GM04504 (cell line): ENCODE measurements at places on chromosomes 11 and 22.

DNA sequence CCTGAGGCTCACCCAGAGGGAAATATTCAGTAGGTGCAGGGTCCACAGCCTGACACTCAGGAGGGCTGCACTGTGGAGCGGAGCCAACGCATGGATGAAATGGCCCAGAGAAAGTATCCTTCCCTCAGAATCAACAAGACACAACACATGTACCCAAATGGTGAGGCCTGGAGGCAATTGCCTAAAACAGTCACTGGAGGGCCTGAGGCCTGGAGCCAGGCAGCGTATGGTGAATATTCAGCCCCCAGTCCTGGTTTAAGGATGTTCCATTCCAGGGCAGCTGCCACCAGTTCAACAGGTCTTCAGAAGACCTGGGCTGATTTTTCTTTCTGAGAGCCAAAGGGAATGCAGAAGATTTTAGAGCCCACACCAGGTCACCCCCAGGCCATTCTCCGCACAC lies 264.8 kb downstream of the INSC start:
- DNase-seq = no peak

- DNase-seq = no peak
Measured at GRCh38 chr11:76248210-76248609, 41.9 kb upstream of the WNT11 start.

DNA sequence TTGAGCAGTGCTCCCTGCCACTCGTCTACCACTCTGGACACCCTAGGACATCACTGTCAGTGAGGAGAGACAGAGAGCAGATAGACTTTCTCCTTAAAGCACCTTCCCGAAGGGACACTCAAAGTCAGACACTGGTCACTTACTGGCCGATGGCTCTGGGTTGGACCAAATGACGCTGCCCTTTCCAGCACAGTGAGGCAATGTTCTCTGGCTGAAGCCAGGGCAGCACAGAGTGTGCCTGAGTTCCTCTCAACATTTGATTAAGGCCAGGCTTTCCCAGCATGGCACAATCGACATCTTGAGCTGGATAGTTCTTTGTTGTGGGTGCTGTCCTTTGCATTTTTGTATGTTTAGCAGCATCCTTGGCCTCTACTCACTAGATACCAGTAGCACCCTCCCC lies 206.2 kb downstream of the CSNK2A3 start:
- no peak for DNase-seq

- no peak for DNase-seq
Measured at GRCh38 chr11:65615950-65616574, 486 bp downstream of the PCNX3 start.

DNA sequence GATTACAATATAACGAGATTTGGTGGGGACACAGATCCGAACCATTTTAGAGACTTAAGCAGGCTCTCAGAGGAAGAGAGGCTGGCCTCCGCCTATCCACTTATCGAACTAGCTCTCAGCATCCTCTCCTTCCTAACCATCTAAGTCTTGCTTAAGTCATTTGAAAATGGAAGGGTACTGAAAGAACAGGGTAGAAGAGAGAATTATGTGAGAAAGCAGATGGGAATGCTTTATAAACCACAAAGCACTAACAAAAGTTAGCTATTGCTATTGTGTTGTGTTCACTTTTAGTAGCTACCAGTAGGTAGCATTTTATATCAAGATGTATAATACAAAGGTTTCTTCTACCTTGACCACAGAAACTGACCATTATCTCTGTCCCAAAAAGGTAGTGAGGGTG lies 153.4 kb upstream of the CADM1 start:
- DNase-seq = no peak

DNA sequence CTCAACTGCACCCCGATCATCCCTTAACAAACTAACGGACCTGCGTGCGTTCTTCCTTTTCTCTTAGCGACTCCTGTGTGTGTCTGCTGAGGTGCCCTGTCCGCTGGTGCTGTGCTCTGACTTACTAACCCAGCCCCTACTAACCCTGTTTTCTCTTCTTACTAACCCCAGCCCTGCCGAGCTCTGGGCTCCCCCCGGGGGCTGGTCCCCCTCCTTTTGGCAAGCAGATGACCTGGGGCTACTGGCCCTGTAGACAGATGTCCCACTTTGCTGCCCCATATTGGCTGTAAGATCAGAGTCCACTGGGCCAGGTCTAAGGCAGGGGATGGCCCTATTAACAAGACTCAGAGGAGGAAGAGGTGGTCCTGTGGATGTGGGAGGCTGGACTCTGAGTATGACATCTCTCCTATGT lies 14.7 kb downstream of the MIAT start:
- DNase-seq = no peak

GRCh38 chr22:36215981-36216380 lies 14.4 kb upstream of the APOL4 start:
- DNase-seq = no peak

GRCh38 chr11:76861490-76861953 lies 804 bp downstream of the ACER3 start:
- DNase-seq = no peak

- DNase-seq = no peak
Measured at GRCh38 chr22:39715778-39716495, 145.4 kb downstream of the CACNA1I start.

- DNase-seq = peak; percentile 41
Measured at GRCh38 chr11:69402251-69402887, 79.1 kb upstream of the LINC01488 start.

DNA sequence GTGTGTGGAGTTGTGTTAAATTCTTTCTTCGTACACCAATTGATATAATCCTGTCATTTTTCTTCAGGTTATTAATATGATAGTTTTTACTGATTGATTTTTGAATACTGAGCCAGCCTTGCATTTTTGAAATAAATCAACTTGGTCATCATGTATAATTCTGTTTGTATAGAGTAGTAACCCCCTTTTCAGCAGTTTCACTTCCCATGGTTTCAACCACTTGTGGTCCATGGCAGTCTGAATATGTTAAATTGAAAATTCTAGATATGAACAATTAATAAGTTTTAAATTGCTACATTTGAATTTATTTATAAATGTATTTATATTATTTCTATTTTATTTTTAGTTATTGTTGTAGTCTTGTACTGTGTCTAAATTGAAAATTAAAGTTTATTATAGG lies 32.6 kb downstream of the MS4A6A start:
- DNase-seq = no peak

DNA sequence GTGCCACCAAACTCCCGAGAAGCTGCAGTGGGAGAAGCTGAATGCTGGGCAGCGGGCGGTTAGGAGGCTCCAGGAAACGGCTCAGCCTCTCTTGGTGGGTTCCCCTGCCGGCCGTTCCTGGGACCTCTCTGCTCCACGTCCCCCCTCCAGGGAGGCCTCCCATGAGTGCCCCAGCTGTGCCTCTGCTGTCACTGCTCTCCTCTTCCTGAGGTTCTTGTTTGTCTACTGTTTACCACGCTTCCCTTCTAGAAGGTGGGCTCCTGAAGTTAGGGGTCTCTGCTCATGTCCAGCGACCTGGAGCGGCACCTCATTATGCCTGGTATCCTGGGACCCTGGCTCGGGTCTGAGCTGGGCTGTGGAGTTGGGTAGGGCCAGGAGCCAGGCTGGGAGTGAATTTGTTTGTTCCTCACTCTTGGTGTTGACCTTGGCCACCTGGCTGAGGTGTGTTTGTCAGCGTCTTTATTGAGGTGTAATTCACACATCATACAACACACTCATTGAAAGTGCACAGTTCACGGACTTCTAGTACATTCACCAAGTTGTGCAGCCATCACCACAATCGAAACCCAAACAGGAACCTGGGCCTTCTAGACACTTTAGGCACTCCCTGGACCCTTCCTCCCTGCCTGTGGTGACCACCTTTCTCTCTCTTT lies 37.8 kb upstream of the GRAMD4 start:
- DNase-seq = no peak

DNA sequence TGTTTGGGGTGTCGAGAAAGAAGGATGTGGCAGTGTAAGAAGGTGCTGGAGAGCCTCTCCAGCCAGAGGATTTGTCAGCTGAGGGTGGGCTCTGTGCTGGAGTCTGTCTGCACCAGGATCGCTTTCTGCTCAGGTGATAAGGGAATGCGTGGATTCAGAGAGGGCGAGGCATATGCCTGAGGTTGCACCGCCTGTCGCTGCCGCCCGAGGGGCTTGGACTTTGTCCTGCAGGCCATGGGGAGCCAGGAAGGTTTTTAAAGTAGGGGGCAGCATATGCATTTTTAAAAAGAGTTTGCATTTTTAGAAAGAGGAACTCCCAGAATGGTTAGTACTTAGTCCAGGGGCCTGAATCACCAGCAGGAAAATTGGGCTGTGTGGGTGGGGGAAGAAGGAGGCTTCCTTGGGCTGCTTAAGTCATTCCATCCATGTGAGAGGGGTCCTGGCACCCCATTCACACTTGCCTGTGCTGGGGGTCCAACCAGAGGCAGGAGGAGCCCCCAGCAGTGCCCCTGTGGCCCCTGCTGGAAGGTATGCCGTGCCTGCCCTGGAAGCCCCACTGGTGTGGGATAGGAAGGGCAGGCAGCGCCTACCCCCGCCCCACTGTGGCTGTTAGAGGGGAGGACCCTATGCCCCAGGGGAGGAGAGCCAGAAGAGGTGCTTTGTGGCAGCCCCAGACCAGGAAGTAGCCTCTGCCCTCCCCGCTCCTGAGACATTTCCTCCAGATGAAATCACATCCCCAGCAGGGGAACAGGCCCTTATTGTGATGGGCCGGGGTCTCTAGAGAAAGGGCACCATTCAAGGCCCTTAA lies 35.8 kb upstream of the MYRF start:
- DNase-seq = no peak

- DNase-seq = peak; percentile 30
Measured at GRCh38 chr11:108693852-108694251, 29.0 kb downstream of the DDX10 start.

DNA sequence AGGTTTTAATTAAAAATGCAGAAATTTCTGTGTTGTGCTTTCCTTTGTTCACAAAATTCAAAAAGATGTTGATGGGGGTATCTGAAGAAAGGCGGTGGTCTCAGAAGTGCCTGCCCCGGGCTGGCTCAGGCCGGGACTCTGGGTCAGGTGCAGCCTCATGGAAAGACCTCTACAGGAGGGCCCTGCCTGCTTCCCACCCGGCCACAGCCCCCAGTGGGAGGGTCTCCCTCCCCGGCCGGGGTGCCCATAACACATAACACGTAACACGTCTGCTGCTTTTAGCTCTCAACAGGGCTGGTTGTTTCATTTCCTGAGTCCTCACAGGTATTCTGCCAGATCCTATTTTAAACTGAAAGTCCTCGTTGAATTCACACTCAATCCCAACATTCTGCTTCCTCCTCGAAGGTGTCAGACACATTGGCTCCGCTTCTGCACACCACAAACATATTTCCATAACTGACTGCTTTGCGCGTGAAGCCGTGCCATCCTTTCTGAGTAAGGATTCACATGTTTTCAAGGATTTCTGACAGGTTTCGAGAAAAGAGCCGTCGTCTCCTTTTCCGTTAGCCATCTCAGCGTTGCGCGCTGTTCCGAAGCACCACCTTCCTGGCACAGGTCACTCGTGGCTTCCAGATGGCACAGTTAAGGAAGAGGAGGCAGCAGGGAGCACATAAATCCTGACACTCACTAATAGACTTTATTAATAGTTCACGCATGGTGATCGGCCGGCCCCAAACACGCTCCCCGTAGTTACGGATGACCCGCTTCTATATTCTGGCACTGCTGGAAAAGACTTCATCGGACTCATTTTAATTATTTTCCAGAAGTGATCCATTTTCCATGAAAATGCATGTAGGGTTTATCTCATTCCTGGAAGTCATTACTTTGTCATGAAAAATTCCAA lies 569.3 kb downstream of the BRD1 start:
- DNase-seq = no peak

DNA sequence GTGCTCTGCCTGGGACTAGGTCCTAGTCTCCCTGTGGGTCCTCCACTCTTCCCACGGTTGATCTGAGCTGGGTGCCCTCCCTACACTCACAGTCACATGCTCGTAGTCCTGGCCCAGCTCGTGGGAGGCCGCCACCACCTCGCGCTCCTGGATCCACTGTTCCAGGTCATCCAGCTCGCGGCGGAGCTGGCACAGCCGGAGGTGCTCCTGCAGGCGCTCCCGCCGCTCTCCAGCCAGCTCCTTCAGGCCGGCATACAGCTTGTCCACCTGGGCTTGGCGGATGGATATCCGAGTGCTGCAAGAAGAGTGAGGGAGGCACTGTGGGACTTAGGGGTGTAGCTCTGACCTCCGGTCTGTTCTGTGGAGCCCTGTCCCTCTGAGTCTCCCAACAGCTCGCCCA lies 14.8 kb upstream of the RBM4B start:
- no peak for DNase-seq

GRCh38 chr22:36010090-36010489 lies 18.5 kb downstream of the RBFOX2 start:
- no peak for DNase-seq

DNA sequence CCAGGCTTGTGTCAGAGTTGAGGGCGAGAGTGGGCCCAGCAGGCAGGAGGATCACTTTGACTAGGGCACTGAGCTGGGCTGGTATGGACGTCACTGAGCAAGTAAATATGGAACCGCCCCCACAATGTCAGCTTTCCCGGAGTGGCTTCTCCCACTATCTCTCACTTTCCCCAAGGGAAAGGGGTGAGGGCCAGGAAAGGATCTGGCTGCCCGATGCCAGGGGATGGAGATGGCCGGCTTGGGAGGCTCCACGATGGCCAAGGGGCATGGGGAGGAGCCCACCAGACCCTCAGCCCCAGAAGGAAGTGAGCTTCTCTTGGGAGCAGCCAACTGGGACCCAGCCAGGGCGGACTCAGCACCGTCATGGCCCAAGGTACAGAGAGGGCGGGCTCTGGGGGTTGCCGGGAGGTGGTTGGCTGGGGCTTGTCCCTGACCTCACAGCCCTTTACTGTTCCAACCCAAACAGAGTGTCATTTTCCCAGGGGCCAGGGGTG lies 8.7 kb downstream of the PRDM11 start:
- no peak for DNase-seq

GRCh38 chr11:26043665-26044064 lies 288.3 kb upstream of the ANO3 start:
- no peak for DNase-seq
